ENCODE measurements at places on chromosomes 1 and 21.

GRCh38 chr1:11071463-11072215 lies 11.8 kb upstream of the SRM start:
- DNase-seq: no peak

GRCh38 chr1:54944610-54945392 lies 35.6 kb upstream of the TMEM61 start:
- peak; percentile 48 for DNase-seq

DNA sequence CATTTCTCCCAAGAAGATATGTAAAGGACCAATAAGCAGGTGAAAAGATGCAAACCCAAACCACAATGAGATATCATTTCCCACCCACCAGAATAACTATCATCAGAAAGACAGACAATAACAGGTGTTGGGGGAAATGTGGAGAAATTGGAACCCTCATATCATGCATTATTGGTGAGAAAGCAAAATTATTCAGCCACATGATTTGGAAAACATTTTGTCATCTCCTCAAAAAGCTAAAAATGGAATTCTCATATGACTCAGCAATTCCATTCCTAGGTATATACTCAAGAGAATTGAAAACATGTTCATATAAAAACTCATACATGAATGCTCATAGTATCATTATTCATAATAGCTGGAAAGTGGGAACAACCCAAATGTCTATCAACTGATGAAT lies 25.1 kb upstream of the RNF186 start:
- DNase-seq: no peak

GRCh38 chr1:57175506-57175905 lies 209.7 kb upstream of the C8B start:
- DNase-seq: no peak

GRCh38 chr1:212782422-212783154 lies 9.0 kb downstream of the NSL1 start:
- DNase-seq: no peak

- no peak for DNase-seq
Observed at GRCh38 chr21:37447288-37447936, 80.8 kb downstream of the DYRK1A start.

- DNase-seq: no peak
Observed at GRCh38 chr1:103333141-103333540, 192.4 kb upstream of the RNPC3 start.

DNA sequence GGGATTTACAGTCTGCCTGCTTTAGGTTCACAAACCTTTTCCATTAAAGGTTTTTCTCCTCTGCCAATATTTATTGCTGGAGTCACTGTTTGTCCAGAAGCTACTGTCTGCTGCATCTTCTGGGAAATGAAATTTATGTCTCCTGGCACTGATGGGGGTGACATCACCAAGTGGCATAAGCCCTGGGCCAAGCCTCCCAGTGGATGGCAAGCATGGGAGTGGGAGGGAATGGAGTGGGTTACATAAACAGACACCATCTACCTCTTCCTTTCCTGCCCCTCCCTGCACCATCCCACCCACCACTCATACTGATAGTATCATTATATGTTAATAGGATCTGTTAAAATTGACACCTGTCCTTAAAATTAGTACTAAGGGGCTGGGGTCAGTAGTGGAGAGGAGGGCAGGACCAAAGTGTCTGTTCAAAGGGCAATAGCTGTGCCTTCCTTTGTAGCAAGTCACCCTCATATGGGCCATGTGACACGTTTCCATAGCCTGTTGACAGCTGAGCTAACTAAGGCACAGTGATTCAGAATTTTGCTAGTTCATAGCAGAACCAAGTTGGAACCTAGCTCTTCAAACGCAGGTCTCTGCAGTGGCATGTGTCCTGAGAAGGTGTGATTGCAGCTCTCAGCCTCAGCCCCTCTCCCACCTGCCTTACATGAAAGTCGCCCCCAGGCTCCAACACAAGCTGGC lies 71.0 kb downstream of the MAB21L3 start:
- no peak for DNase-seq

- no peak for DNase-seq
Observed at GRCh38 chr1:6152181-6152580, 27.9 kb downstream of the CHD5 start.

- no peak for DNase-seq
Observed at GRCh38 chr1:154682254-154682653, 74.3 kb upstream of the ADAR start.

GRCh38 chr1:185343306-185343705 lies 26.3 kb upstream of the IVNS1ABP start:
- no peak for DNase-seq

- no peak for DNase-seq
Observed at GRCh38 chr21:27129215-27129614, 162.3 kb upstream of the ADAMTS5 start.

DNA sequence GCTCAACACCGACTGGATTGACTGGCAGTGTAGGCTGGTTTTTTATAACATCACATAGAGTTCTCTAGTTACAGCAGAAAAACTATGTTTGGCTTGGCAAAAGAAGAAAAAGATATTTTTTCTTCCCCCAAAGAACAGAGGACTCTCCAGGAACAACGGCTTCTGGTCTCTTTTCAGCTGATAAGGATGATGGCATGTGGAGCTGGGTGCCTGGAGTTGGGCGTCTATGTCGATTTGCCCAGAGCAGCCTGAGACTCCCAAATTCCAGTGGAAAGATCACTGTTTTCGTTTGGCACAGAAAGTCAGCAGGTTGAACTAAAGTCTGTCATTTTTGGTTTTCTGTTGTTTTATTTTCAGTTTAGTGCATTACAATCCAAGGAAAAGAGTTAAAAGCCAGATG lies 91.1 kb downstream of the SMYD2 start:
- no peak for DNase-seq

- no peak for DNase-seq
Observed at GRCh38 chr1:228410015-228410414, 3.4 kb upstream of the TRIM11 start.

- DNase-seq: no peak
Observed at GRCh38 chr1:179761846-179762640, 19.0 kb downstream of the FAM163A start.

- DNase-seq: peak; percentile 23
Observed at GRCh38 chr1:1173793-1174415, at the start of gene TTLL10. Gene TTLL10, plus strand, starts transcription at chr1:1173880. Its CDS starts 5,336 bp downstream, at chr1:1179216.
